GM12878 (cell line): ENCODE measurements at places on chromosomes 1 and 21. TPM values are rescaled to one million over a fixed set of nuclear protein-coding genes. Genes with fewer than 3 reads are reported as not detected.

The CFAP298 gene
- total RNA-seq, result 33.1 and 34.5 TPM in 2 replicates

The AMY1C gene
- not detected in 2 replicates for total RNA-seq

The SH2D1B gene
- not detected in 2 replicates for total RNA-seq

The OVAAL gene
- total RNA-seq, result not detected in 2 replicates

The ICOSLG gene
- 15.1 and 16.4 TPM in 2 replicates for total RNA-seq

The SLC6A9 gene
- 1.4 and 2.0 TPM in 2 replicates for total RNA-seq
